Cortex of kidney (tissue), 1 donor: ENCODE measurements at places on chromosomes 12 and 14.

DNA sequence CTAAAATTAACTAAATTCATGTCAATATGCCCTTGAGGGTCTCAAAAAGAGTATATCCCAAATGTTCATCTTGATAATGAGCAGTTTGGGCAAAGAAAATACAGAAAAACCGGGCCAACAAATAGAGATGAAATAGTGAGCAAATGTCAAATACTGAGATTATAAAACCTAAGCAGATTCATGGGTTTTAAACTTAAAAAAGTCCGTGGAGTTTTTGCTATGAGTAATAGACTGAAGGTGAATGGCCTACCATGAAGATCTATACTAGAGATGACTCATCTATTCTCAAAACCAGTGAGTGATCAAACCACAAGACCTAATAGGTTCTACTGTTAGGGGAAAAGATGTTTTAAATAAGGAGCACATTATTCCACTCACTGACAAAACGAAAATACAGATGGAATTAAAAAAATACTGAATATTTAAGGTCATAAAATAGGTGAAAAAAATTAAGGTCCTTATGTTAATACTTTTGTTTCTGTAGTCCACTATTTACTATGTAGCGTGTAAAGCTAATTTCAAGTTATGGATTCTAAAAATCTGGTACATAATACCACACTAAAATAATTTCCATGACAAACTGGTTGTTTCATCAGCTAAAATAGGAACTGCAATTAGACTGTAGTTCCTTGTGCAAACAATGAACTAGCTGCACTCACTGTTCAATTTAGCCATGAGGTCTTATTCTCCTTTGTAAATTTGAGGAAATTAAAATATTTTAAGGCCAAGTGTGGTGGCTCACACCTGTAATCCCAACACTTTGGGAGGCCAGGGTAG is 5.0 kb downstream of the HNRNPC start:
- DNase-seq, result no peak

DNA sequence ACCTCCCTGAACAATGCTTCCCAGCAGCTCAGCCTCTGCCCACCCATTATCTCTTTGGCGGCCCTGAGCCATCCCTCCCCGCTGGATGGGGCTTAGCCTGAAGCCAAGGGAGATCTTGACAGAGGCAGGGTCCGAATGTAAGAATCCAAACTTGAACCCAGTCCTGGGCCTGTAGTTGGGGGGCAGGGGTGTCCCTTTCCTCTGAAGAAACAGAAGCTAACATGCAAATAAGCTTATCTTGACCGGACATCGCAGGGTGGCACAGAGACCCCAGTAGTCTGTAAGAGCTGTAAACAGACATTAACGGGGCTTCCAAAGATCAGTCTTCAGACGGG is 6.0 kb downstream of the DLK1 start:
- DNase-seq, result no peak

- no peak for DNase-seq
These were observed 30.6 kb upstream of the TMX1 start for GRCh38 chr14:51209457-51209856.

DNA sequence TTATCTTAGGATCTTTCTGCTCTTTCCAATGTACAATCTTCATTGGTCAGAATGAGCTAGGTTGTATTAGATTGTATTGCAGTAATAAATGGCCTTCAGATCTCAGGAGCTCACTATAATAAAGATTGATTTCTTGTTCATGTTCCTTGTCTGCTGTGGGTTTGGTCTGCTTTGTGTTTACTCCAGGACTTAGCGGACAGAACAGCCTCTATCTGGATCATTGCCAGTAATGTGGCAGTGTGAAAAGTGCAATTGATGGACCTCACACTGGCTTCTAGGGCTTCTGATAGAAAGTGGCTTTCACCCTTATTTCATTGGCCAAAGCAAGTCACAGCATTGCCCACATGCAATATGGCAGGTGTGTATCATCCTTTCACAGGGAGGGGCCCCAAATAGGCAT is 81.2 kb downstream of the BTG1 start:
- DNase-seq, result no peak

DNA sequence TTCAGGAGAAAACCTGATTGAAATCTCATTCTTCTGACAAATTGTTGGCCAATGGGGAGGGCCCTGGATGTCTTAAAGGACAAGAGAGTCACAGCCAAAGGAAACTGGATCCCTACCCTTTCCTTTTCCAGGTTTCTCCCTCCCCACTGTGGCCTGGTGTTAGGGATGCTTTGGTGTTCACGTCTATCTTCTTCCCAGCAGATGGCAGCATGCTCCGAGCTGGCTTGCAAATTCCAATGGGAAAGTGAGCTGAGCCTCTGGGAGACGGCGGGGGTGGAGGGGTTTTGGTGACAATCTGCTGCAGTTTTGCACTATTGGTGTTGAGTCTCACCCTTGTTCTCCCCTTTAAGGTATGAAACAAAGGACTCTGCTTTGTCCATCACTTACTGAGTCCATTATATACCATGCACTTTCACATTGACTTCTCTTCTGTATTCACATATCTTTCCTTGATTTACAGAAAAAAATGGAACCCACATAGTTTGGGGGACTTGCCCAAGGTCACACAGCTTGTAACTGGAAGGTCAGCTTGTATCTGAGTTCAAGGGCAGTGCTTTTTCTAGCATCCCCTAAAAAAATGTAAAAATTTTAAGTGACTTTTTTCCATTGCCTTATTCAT is 39.3 kb downstream of the CCDC177 start:
- DNase-seq, result no peak

DNA sequence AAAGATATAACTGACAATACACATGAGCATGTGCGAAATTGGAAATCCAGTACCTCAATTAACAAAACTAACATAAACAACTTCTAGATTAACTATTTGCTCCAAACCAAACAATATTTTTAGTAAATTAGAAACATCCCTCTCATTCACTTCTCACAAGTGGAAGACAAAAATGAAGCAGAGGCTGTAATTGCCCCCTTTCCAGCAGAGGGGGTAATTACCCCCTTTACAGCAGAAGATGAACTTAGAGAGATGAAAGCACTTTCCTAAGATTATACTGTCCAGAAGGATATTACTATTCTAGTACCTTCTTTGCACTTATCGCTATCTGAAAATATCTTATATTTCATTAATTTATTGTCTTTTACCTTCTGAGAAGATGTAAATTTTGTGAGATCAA is 1025.2 kb downstream of the FSCB start:
- no peak for DNase-seq

DNA sequence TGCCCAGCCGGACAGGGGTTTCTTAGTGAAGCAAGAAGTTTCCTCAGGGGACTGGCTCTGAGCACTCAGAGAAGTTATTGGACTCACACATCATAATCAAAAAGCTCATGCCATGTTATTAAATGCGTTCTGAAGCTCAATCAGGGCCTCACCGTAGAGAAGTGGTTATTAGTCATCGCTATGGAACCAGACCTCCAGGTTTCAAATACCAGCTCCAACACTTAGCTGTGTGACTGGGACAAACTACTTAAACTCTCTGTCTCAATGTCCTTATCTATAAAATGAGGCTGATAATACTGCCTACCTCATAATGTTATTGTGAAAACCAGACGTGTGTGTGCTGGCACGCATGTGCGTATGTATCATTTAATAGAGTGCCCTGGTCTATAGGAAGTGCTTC is 7.3 kb downstream of the STAT6 start:
- DNase-seq, result no peak

DNA sequence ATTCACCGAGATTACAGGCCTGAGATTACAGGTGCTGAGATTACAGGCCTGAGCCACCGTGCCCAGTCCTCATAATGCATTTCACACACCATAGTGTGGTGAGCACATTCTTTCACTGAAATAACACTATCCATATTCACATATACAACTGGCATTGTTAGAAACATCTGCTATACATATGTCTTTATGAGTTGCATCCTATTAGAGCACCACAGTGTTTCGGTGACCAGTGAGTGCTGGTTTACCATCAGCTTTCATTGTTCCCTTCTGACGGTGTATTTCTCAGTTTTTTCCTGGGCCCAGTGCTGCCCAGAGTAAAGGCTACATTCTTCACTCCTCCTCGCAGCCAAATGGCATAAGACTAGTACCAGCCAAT is 96.2 kb upstream of the FGD4 start:
- no peak for DNase-seq

DNA sequence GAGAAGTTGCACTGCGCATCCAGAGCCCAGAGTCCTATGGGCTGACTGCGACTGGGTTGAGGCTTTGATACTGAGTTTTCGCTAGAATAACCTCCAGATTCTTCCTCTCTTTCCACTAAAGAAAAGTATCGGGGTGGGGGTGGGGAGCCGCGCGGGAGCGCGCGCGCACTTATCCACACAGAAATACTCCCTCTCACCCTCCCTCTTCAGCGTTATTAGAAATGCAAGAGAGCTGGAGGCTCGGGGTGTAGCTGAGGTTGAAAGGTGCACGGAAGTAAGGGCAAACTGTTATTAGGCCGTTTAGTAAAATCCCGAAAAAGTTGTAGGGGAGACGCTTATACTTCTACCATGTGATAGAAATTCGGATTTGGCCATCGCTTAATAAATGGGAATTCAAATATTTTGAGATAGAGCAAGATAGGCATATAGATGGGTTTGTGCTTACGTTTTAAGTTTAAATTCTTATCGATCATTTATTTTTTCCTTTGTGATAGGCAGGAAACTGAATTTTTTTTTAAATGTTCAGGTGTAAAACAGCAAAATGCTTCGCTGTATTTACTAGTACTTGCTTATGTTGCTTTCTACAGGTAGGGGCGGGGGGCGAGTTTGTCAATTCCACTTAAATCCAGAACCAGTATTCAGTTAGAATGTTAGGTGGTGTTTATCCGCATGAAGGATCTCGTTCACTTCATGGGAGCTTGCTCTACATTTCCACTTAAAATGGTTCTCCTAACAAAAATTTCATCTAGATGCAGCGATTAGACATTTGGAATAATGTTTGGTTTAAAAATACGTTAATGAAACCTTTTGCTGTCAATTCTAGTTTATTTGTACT is 1.1 kb downstream of the ARHGAP5 start:
- DNase-seq, result no peak

DNA sequence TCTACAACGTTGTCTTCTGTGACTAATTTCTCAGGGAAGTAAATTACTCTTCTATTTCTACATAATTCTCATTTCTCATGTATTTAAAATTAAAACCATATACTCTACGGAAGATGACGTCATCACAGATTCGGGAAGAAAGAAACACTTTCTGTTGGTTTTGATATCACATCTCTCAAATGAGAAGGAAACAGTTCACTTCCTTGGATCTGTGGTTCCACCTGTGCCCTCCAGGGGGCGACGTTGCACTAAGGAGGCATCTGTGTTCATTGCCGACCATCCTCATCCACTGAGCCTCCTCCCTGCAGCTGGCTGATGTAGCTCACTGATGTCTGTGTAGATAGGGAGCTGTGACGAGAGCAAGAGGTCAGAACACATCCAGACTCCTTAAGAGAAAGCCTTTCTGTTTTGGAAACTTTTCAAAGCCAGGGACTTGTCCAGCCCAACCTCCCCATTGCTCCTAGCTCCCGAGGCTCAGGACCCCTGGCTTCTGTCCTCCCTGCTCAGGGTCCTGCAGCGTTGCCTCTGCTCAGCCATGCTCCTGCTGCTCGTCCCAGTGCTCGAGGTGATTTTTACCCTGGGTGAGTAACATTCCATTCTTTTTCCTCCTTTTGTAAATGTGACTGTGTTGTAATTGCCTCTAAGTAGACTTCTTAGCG is 172.7 kb upstream of the OR4E1 start:
- DNase-seq, result no peak

DNA sequence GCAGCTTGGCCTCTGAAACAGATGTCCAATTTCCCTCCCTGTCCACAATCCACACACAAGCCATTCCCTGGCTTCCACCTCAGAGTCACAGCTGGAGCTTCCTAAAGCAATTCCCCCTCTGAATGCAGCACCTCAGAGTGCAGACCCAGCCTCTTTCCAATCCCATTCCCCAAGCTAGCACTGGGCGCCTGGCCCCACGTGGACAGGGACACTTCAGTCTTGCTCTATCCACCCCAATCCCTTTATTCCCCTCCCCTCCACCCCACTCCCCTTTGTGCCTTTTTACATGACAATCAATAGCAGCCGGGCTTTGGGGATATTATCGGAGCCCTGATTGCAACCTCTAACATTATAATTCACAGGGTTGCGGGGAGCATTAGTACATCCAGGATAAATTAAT is 292.6 kb downstream of the TTC8 start:
- no peak for DNase-seq

GRCh38 chr12:8123124-8123912 is at the start of gene CLEC4A:
Gene CLEC4A (plus strand): TSS chr12:8123617. CDS start chr12:8123879, 262 bp downstream.
- no peak for DNase-seq

GRCh38 chr12:75798136-75798926 is 233.2 kb downstream of the PHLDA1 start:
- no peak for DNase-seq

DNA sequence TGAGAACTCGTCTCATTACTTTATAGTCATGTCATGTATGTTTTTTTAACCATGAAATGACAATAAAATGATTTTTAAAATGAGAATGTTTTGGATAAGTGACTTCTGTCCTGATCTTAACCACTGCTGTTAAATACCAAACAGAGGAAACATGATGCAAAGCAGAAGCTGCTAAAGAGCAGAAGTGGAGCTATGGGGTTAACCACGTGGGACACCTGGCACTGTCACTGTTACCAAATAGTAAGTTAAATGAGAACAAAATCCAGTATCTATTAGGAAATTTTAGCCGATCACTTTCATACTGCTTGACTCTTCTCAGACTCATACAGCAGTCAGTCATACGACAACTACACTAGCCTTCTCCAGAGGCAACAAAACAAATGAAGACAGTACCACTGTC is 82.4 kb downstream of the SCAF11 start:
- DNase-seq, result no peak

GRCh38 chr14:97250931-97251330 is 453.7 kb downstream of the VRK1 start:
- no peak for DNase-seq

GRCh38 chr12:94174576-94174975 is 26.2 kb downstream of the PLXNC1 start:
- no peak for DNase-seq

- DNase-seq, result no peak
These were observed 95.8 kb upstream of the NCOR2 start for GRCh38 chr12:124663206-124663605.

- no peak for DNase-seq
These were observed 68.3 kb downstream of the SCARB1 start for GRCh38 chr12:124795081-124795948.

DNA sequence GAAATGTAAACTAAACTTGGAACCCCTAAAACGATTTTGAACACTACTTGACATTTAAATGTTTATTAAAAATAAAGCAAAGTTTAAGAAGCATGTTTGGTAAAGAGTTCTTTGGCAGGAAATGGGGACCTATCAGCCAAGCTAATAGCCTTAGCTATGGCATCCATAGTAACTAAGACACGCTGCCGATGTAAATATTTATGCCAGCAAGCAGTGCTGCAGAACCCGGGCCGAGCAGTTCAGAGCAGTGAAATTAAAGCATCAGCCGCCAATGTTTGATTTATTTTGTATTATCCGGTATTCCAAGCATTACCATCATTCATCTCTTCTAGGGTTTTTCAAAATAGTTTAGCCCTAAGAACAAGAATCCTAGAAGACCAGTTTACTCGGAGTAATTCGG is 61.6 kb downstream of the PPP2R5C start:
- DNase-seq, result no peak

DNA sequence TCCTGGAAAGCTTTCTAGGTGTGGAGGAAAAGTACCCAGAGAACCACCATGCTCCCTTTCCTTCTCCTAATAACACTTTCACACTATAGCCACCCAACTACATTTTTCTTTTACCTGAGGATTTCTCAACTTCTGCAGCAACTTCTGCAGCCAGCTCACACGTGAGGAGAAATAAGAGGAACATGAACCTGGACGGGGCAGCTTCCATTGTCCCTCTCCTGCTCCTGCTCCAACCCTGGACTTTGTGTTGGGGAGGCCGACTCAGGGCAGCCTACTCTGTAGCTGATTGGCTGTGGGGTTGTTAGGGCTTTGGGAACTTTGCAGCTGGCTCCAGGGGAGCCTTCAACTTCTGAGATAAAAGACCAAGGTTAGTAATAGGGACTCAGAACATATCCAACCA is at the start of gene ERP27:
TSS of gene ERP27 (minus strand) at position 237 of the 400 bp plus-strand sequence. CDS start at position 208, 29 bp downstream.
- no peak for DNase-seq
